Kidney (tissue), 22 donors: ENCODE measurements at places on chromosomes 12 and 14. TPM values are rescaled to one million over a fixed set of nuclear protein-coding genes. Genes with fewer than 3 reads are reported as not detected.

The LYZ gene
- polyA plus RNA-seq, result 7.1 TPM

The SLC6A15 gene
- not detected for polyA plus RNA-seq

The TXNRD1 gene
- polyA plus RNA-seq, result 45.0 TPM

The MYH7 gene
- polyA plus RNA-seq, result 1.6 TPM

The PGF gene
- polyA plus RNA-seq, result 12.1 TPM

The NYNRIN gene
- polyA plus RNA-seq, result 4.4 TPM

The SMIM41 gene
- not detected for polyA plus RNA-seq

The KRT5 gene
- polyA plus RNA-seq, result not detected

The CHURC1 gene
- polyA plus RNA-seq, result 41.0 TPM

The NXPH4 gene
- 0.71 TPM for polyA plus RNA-seq

The CCDC92 gene
- polyA plus RNA-seq, result 39.3 TPM

The OR6J1 gene
- not detected for polyA plus RNA-seq

The JDP2 gene
- polyA plus RNA-seq, result 20.1 TPM

The CLEC1B gene
- not detected for polyA plus RNA-seq

The AQP2 gene
- 666 TPM for polyA plus RNA-seq

The B4GALNT3 gene
- 11.3 TPM for polyA plus RNA-seq
